ENCODE measurements at places on chromosomes 2 and 18.

DNA sequence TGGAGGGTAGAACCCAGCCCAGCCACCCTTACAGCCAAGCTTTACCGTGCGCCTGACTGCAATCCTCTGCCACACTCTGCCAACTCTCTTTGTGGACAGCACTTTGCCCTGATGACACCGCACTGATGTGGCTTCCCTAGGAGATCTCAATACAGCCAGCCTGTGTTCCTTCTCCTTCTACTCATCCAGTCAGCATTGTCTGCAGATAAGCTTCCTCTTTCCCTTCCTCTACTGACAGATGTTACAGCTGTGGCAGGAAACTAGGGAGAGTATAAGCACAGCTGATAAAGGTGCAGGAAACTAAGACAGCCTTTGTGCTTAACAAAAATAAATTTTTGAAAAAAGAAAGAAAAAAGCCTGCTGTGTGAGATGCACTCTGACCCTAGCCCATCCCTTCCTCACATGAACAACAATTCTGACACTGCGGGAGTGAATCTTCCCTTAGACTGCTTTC lies 25.0 kb downstream of the CEP68 start:
- DNase-seq = peak; percentile 53

DNA sequence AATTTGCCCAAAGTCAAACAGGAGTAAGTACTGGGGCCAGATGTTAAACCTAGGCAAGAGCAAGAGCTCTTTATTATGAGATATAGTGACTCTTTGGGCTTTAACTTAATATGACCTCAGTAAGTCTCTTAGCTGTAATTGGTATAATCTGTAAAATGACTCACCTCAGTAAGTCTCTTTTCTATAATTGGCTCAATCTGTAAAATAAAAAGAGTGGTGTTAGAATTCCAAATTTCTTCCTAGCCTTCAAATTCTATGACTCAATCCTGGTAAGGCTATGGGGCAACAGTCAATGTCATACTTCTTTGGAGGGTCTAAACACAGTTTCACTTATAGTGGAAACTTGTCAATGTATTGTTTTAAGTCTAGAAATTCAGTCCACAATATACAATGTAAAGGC lies 1608.9 kb upstream of the PIK3C3 start:
- no peak for DNase-seq

DNA sequence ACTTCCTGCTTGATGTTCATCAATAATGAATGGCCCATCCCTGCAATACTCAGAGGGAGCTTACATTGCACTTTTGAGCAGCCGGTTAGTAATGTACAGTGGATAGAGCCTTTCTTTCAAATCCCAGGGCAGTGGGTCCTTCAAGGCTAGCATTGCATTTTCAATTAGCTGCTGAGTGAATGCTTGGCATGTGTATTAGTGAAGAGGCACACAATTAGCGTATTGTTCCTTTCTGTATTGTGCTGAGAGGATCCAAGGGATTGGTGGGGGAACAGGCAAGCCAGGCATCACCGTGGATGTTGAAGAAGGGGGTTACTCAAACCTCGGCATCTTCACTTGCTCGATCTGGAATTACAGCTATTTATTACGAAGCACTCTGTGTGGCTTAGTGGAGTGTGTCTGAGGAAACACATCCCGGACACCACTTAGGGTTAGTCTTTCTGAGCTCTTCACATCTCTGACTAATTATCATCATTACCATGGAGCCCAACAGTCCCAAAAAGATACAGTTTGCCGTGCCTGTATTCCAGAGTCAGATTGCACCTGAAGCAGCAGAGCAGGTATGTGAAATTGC lies at the start of gene PPP1R1C:
TSS of gene PPP1R1C (plus strand) at position 222 of the 574 bp plus-strand sequence. CDS start at position 480, 258 bp downstream.
- DNase-seq = peak; percentile 88

DNA sequence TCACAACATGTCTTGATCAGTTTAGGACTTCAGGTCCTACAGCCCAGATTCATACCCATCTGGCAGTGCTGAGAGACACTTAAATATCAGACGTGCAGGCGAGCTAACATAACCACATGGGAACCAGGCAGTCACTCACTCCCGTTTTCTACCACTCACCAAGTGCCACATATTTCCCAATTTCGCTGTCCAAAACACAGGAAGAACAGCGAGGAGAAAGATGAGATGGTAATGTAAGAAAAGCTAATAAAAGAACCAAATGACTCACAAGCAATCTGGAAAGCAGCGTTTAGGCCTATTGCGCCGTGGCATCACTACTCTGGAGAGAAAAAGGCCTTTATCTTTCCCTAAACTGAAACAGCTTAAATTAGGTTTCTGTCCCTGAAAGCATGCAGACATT lies 647.8 kb upstream of the SLC39A10 start:
- peak; percentile 6 for DNase-seq

DNA sequence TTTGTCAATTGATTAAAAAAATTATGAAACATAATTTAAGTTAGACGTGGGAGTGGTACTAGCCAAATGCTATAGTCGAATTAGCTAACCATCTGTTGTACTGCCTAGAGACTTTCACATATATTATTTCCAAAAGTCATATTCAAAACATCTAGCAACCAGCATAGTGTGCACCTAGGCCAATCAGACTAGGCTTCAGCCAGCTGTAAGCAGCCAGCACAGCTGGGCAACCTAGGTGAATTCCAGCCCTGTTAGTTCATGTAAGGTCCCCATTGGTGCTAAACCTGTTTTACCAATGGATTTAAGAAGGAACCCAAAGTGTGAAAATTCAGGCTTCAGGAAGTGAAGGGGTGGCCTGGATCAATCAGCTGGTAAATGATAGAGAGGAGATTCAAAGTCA lies 144.3 kb downstream of the BCL2 start:
- DNase-seq = no peak

- no peak for DNase-seq
Observed at GRCh38 chr2:42367835-42368234, 6.8 kb upstream of the COX7A2L start.

DNA sequence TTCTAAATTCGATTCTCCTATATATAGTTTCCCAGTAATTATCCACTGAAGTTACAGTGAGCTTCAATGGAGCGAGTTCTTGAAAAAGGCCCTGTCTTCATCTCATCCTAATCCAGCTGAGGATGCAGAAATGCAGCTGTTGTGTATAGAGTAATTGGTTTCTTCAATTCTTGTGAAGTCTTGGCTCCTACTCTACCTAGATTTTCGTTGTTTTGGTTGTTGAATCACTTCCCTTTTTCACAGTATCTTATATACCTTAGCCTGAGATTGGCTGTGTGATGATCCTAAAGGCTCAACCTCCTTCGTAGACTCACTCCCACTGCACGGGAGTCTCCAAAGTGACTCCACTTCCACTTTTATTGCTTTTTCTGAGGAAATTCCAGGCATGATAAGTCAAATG lies 280.4 kb downstream of the PARD3B start:
- no peak for DNase-seq

GRCh38 chr18:36322408-36322728 lies 24.9 kb downstream of the FHOD3 start:
- no peak for DNase-seq

GRCh38 chr2:16615687-16616615 lies 49.7 kb downstream of the CYRIA start:
- peak; percentile 89 for DNase-seq

DNA sequence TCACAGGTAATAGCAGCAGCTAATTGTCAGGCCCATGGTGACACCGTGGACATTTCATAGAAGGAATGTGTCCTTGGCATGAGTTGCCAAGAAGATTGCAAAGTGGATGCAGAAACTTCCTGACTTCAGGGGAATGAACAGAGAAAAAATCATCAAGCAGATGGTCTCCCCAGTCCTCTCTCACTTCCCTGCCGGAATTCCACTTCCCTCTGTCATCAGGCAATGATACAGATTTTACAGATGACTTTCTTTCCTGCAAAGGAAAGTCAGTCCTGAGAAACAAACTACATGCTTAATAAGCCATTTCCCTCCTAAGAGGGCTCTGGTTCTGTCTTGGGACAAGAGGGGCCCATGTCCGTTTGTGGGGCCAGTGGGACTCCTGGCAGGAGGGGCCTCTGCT lies 45.7 kb downstream of the KCNF1 start:
- DNase-seq = no peak

DNA sequence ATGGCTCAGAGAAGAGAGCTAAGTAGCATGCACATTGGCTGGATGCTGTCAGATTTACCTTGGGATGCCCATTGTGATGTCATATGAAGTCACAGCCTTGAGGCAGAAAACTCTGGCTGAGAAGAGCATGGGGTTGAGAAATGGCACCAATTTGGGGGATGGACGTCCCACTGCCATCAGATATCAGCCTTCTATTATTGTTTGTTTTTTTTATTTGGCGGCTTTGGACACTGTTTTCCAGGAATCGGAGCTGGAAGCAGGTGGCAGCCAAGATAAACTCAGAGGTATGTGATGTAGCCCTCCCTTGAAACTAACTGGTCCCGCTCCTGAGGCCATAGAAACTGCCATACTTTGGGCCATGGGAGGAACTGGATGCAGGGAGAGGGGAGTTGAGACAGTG lies 40.6 kb downstream of the GCKR start:
- no peak for DNase-seq

- DNase-seq = peak; percentile 88
Observed at GRCh38 chr2:207227062-207227748, 61.5 kb upstream of the KLF7 start.

DNA sequence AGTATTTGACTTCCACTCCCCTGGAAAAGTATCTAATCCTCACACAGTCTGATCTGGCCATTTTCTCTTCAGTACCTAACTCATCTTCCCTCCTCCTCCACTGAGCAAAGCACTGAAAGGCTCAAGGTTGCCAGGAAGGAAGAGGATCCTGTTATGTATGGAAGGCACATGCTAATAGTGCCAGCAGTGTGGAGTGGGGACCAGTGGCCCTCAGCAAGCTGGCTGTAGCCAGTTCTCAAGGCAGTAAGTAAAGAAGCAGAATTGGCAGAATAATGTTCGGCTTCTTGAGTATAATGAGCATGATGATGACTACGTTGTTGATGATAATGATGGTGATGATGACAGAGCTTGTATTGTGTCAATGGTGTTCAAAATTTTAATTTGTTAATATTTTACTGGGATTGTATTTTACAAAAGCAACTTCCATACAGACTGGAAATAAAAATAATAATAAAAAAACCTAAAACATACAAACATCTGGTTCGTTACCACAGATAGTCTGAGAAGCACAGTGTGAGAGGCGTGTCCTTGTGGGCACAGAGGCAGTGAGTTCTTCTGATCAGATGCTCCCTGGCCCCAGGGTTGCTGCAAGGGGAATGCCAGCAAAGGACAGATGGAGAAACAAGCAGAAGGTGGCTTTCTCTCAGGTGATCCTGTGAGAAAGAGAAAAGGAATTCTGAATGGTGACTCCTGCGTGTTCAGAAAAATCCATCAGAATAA lies 528.8 kb downstream of the CMPK2 start:
- no peak for DNase-seq

DNA sequence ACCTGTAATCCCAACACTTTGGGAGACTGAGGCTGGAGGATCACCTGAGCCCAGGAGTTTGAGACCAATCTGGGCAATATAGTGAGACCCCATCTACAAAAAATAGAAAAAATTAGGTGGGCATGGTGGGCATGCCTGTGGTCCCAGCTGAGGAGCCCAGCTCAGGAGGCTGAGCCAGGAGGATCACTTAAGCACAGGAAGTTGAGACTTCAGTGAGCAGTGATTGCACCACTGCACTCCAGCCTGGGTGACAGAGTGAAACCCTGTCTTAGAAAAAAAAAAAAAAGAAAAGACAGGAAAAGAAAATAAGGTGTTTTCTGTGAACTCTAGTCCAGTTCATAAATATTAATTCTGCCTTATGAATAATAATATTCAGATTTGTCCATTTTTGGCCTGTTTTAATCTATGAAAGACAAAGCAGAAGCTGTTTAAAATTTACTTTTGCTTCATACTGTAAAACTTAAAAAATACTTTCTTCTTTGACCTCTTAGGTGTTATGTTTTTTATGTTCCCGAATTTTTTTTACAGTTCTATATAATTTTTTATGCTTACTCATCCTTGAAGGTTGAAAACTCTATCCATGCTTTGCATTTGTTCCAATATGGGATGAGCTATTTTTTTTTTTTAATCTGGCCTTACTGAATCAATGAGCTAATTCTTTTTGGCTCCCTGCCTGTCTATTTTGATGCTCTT lies 8.4 kb upstream of the ANXA4 start:
- DNase-seq = no peak

DNA sequence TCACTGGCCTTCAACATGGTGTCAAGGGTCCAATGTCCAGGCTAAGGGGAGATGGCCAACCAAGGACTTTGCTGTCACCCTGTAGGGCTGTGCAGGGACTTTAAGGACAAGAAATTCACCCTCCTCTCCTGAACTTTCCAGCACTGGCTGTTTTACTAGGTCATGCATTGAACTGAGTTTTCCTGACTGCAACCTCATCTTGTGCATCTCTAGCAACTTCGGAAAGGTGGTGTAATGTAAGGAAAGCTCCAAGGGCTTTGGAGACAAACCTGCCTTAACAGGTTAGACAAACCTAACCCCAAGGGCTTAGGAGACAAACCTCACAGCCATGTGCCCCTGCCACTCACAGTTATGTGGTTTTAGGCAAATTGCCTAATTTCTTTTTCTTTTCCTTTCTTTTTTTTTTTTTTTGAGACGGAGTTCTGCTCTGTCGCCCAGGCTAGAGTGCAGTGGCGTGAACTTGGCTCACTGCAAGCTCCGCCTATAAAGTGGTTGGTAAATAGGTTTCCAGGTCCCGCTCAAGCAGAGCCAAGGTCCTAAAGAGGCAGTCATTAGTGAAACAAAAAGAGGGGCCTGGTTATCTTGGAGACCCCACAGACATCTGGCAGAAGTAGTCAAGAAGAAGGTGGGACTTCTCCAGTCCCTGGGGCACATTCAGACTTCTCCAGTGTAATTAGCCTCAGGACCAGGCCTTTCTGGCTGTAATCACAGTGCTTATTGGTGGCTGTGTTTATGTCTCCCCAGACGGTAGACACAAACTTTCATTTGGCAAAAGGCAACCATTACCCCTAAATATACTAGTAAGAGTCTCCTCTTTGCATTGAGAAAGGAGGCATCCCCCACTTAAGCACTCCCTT lies 37.6 kb upstream of the PMAIP1 start:
- DNase-seq = no peak

DNA sequence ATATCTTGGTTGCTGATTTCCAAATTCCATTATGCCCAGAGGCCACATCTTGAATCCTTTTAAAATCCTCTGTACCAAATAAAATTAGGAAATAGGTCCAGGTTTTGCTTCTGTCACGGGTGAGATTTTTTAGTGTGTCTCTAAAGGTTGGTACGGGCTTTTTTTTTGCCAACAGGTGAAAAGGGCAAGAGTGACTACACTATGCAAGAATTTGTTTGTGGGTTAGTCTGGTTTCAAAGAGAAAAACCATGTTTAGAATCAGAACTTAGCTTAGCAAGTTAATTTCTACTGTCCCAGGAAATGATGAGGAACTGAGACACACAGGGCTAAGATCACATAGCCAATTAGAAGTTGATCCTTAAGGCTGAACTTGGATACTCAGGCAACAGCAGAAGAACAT lies 41.7 kb downstream of the POLR1A start:
- DNase-seq = no peak

DNA sequence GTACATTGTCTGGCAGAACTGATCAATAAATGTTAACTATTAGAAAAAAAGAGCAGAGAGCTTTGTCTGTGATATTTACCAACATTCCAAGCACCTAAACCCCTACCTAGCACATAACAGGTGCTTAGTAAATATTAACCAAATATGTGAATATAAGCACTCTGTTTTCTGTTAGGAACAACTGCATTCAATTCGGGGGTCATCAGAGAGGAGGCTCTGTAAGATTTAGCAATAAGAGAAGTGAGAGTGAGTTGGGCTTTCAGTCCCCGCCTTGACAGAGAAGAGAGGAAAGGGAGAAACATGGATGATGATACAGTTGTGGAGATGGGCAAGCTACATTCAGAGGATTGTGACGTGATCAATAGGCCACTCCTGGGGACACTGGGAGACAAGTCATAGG lies 47.7 kb downstream of the MYOM1 start:
- DNase-seq = no peak
